ENCODE measurements at places on chromosomes 5 and 9. TPM values are rescaled to one million over a fixed set of nuclear protein-coding genes. Genes with fewer than 3 reads are reported as not detected.

CHSY3 gene
- polyA plus RNA-seq = 7.0 TPM

DNA sequence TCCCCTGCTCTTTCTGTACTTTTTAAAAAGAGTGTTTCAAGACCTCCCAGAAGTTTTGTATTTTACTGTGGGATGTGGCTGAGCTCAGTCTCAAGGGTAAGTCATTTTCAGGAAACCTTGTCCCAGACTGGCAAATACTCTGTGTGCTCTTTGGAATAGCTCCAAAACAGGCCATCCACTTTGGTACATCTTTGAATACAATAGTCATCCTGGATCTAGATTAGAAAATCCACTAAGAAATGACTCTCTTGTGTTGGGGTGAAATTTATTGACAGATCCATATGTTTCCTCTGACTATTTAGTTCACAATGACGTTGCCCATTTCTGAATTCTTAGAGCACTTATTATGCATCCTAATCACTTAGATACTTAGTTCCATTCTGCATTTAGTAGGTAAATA, 95.2 kb downstream of the PLCXD3 start:
- no peak for DNase-seq

GRCh38 chr5:36230151-36230790, 11.5 kb downstream of the NADK2 start:
- no peak for DNase-seq

DNA sequence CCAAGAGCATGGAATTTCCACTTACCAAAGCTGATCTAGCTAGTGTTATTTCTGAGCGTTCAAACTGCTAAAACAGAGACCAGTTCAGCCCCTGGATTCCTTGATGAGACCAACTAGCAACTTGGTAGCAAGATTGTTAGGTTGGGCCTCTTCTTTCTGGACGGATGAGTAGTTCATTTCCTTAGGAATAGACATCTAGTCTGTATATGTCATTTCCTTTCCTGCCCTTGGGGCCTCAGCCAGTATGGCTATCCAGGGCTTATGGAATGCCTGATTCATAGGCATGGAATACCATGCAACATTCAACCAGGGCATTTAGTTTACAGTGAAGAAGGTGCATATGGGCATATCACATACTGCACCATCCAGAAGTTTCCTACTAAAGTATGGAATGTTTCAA, 14.5 kb upstream of the LPAR1 start:
- no peak for DNase-seq

- DNase-seq = peak; percentile 65
Measured at GRCh38 chr9:124110307-124110915, 98.8 kb downstream of the LHX2 start.

- DNase-seq = no peak
Measured at GRCh38 chr9:24333629-24334028, 212.1 kb downstream of the IZUMO3 start.

- no peak for DNase-seq
Measured at GRCh38 chr5:34676416-34676815, 20.3 kb downstream of the RAI14 start.

DNA sequence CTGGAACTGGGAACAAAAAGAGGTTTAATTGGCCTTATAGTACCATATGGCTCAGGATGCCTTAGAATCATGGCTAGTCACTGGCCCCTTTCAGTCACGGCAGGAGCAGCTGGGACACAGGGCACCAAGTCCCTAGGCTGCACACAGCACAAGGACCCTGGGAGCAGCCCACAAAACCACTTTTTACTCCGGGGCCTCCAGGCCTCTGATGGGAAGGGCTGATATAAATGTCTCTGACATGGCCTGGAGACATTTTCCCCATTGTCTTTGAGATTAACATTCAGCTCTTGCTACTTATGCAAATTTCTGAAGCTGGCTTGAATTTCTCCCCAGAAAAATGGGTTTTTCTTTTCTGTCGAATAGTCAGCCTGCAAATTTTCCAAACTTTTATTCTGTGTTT, 1026.4 kb upstream of the COX7C start:
- no peak for DNase-seq

DNA sequence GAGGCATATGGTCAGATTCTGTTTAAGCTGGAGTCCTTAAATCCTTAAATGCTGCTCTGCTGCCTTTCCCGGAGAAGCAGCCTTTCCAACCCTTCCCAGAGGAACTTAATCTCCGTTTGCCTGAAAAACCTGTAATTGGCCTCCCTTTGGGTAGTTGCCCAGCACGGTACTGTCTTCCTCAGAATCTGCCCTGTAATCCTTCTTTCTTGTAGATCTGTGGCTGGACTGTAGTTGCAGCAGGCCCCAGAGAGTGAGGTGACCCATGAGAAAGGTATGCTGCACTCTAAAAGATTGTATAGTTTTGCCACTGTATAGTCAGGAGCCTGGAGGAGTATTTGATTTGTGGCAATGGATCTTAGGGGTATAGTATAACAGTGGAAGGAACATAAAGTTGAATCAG, 11.7 kb downstream of the SPIN1 start:
- DNase-seq = no peak

ZNF879 gene
- polyA plus RNA-seq = 3.2 TPM

GRCh38 chr5:10384483-10384882, 31.0 kb downstream of the MARCHF6 start:
- DNase-seq = no peak

DNA sequence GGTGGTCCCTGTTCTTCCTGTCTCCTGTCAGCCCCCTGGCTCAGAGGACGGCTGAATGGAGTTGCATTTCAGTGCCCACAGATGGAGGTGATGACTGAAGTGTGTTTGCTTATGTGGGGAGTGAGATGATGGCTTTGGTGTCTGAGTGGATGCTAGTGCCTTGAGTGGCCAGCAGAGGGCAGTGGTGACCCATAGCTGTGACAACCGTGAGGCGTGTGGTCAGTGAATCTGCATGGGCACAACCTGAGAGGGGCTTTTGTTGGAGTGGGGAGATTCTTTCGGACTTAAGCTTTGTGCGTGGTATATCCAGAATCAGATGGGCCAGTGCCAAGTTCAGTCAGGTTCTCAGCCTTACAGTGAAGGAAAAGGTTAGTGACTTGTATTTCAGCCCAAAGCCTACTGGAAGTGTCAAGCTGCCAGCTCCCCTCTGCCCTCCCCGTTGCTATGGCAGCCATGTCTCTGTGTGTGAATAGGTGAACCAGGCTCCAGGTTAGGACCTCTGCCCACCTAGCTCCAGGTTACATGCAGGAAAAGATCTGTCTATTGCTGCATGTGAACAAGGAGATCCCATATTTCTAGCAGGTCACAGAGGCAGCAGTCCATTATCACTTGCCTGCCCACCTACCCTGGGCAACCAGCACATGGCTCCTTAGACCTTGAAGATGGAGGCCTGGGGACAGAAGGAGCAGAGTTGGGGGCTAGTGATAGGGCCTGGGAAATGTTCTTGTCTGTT, 14.7 kb upstream of the CXXC5 start:
- DNase-seq = peak; percentile 87

DNA sequence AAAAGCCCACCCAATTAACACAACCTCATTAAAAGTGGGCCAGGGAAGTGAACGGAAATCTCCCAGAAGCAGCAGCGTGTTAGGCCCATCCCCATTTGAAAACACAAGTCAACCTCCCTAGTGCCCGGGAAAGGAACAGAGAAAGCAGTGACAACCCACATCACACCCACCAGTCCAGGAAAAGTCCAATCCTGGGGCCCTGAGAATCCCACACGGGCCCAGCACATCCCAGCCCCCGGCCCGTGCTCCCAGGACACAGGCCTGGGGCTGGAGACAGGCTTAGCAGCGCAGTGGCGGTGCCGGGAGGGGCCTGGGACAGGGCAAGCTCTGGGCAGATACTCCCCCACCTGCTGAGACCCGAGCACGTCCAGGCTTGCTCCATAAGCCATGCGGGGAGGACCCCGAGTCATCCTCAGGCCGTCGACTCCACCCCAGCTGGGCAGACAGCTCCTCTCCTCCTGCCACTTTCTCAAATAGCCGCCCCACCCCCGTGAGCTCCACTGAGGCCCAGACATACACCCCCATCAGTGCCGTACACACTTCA, 101.0 kb downstream of the KCNT1 start:
- no peak for DNase-seq

GRCh38 chr9:122084026-122084675, 9.0 kb downstream of the TTLL11 start:
- DNase-seq = no peak

DNA sequence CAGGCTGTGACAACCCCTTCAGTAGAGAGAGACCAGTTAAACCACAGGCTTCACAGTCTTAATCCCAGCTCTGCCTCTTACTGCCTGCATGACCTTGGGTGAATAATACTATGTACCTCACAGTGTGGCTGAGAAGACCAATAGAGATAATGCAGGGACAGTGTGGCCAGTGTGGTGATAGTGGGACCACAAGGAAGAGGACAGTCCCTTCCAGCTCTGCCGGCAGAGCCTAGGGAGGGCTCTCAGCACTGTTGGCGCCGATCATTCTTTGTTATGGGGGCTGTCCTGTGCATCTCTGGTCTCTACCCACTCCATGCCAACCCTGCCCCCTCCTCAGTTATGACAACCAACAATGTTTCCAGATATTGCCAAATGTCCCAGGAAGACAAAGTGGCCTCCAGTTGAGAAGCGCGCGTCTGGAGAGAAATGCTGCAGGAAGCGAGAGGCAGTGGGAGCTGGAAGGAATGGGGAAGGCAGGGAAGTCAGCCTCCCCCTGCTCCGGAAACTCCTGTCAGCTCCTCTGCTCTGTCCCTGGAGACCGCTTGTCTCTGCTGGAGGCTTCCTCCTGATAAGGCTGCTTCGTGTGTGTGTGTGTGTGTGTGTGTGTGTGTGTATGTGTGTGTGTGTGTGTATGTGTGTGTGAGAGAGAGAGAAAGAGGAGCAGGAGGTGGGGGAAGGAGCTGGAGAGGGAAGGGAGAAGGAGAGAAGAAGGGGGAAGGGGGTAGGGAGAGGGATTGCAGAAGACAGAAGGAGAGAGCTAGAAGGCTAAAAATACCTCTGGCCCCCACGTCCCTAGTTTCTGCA, 31.8 kb upstream of the FABP6 start:
- DNase-seq = peak; percentile 79

DNA sequence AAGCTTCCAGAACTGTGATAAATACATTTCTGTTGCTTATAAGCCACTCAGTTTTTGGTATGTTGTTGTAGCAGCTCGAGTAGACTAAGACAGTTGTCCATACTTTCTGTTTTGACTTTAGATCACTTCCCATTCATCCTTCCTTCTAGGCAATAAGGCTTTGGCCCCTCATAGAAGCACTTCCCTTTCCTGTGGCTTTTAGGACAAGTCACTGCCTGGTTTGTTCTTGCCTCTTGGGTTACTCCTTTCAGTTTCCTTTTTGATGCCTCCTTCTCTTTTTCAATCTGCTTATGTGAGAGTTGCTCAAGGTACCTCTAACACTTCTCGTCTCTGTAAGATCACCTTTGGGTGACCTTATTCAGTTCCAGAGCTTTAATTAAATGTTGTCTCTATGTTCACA, 72.4 kb upstream of the NTRK2 start:
- no peak for DNase-seq

- DNase-seq = no peak
Measured at GRCh38 chr5:78534148-78534904, 114.2 kb downstream of the LHFPL2 start.

DAB2 gene
- polyA plus RNA-seq = 93.1 TPM

DNA sequence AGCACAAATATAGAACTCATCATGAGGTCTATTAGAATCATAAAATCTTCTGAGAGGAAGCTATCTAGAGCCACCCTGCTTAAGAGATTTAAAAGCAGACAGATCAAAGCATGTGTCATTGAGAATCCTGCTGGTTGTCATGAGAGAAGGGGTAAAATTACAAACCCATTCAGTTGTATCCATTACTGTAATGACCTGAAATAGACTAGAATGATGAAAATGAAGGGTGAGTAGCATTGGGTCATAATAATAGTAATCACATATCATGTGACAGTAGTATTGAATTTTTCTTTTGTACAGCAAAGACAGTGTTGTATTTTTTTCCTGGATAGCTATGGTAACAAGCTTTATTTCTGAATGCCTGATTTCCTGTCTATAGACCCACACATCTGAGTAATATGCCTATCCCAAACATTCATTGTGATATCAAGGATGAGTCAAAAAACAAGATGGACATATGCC, 149.0 kb downstream of the PDE4D start:
- peak; percentile 21 for DNase-seq

DNA sequence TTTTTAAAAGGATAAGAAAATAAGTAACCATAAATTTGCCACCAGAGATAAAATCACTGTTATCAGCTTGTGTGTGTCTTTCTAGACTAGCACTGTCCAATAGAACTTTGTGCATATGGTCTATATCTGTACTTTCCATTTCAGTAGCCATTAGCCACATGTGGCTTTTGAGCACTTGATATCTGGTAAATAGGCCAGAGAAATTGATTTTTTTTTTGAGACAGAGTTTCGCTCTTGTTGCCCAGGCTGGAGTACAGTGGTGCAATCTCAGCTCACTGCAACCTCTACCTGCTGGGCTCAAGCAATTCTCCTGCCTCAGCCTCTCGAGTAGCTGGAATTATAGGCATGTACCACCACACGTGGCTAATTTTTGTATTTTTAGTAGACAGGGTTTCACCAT, 17.8 kb downstream of the RBM27 start:
- no peak for DNase-seq

GRCh38 chr9:69036309-69036708, 757 bp downstream of the FXN start:
- no peak for DNase-seq

SHROOM1 gene
- 1.9 TPM for polyA plus RNA-seq

- DNase-seq = no peak
Measured at GRCh38 chr9:38003230-38003629, 65.8 kb downstream of the SHB start.

ANKRD18A gene
- polyA plus RNA-seq = not detected

CAVIN4 gene
- polyA plus RNA-seq = 218 TPM

- DNase-seq = no peak
Measured at GRCh38 chr9:98579700-98580099, 129.0 kb downstream of the GABBR2 start.

DNA sequence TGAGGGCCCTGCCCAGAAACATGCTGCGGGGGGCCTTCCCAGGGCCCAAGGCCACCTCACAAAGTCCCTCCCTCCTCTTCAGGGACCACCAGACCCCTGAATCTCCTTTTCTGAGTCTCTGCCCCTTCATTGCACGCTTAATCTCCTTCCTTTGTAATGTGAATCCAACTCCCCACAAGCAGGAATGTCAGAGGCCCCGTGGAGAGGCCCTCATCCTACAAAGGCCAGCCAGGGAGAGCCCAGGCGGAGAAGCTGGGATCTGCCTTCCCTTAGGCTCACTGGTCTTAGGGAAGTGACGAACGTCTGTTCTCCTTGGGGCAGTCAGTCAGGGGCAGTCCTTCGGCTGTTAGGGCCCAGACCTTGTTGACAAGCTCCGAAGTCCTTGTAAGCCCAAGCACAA, 2.3 kb downstream of the SMIM33 start:
- DNase-seq = peak; percentile 66

DNA sequence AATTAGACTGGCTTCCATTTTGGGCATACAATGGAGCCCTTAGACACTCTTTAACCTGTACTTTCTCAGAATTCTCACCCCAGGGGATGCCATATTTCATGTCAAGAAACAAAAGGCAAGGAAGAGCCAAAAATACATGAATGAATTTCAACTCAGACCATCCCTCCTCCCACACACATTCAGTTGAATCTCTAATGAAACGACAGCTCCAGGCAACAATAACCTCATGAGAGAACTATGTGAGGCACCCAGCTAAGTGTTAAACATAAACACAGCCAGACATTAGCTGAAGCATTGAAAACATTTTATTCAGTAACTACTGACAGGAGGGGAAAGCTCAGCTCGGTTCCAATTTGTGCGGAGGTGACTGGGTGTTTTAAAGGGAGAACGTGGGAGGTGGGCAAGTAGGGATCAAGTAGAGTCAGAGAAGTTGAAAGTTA, 1359.1 kb upstream of the CDH9 start:
- DNase-seq = peak; percentile 8

GRCh38 chr5:134536876-134537275, 11.4 kb downstream of the JADE2 start:
- DNase-seq = no peak

GRCh38 chr9:36486329-36486932, 86.3 kb upstream of the MELK start:
- peak; percentile 48 for DNase-seq

Data from muscle of back (tissue), 13 donors.